Testis (tissue), 5 donors: ENCODE measurements at places on chromosomes 3 and 15.

DNA sequence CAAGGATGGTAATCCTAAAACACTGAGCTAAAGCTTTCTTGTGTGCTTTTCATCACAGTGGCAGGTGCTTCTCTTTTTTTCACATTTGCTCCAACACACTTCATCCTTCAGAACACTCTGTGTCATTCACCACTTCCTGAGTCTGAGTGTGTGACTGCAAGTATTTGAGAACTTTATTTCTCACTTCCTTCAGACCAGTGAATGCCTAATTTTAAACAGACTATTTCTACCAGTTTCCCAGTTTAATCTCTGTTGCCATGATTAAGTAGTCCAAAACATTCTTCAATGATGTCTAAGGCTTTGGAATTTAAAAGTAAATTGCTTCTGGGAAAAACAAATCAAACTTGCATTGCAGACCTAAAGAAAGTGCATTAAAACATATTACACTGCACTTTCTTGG is 541.2 kb downstream of the RBMS3 start:
- no peak for DNase-seq

GRCh38 chr3:13235897-13236296 is 162.7 kb upstream of the IQSEC1 start:
- peak; percentile 30 for DNase-seq

GRCh38 chr3:39150803-39151631 is 2.4 kb downstream of the CSRNP1 start:
- DNase-seq, result peak; percentile 90

DNA sequence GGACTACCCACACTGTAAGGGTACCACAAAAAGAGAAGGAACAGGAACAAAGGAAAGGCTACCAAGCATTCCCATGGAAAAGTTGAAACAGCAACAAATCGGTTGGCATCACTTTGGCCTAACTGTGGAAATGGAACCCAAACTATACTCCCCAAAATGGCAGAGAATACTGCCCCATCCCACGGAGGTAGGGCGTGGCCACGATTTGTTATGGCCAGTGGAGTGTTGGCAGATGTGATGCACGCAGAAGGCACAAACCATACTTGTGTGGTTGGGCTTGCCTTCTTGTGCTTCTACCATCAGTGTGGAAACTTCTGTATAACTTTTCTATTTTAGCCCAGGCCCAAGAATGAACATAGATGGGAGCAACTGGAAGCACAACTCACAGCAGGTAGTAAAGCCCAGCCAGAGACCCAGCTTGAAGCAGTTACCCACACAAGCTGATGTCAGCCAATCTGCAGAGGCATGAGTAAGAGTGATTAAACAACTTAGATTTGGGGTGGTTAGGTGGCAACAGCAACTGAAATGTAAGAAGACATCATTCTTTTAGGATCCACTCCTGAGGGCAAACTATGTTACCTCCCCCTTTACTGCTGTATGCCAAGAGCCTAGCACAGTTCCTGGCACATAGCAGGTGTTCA is 64.1 kb downstream of the BTD start:
- DNase-seq, result no peak

DNA sequence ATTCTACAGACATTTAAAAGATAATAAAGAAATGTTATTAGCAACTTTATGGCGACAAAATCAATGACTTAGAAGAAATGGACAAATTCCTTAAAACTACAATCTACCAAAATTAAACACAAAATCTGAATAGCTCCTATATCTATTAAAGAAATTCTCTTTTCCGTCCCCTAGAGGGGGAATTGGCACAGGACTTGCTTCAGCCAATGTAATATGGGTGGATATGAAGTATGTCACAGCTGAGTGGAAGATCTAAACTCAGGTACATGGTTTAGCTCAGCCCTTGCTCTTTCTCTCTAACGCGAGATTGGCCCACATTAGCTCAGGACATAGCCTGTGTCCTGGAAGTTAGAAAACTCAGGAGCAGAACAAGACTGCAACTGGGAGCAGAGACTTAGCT is 79.3 kb downstream of the DNAH12 start:
- no peak for DNase-seq

- no peak for DNase-seq
These were observed 10.2 kb upstream of the TGFBR2 start for GRCh38 chr3:30596152-30596551.

GRCh38 chr3:66405701-66406091 is 95.1 kb downstream of the LRIG1 start:
- no peak for DNase-seq

- no peak for DNase-seq
These were observed 21.9 kb upstream of the CP start for GRCh38 chr3:149243540-149243939.

GRCh38 chr3:178777718-178778411 is 241.6 kb downstream of the KCNMB2 start:
- no peak for DNase-seq

- no peak for DNase-seq
These were observed 211.9 kb upstream of the MRPL3 start for GRCh38 chr3:131714585-131715220.

GRCh38 chr3:151733613-151734012 is at the start of gene AADACL2:
Gene AADACL2 (plus strand): TSS chr3:151733927. CDS start chr3:151734036, 109 bp downstream.
- DNase-seq, result no peak
